ENCODE measurements at places on chromosomes 12 and 14.

DNA sequence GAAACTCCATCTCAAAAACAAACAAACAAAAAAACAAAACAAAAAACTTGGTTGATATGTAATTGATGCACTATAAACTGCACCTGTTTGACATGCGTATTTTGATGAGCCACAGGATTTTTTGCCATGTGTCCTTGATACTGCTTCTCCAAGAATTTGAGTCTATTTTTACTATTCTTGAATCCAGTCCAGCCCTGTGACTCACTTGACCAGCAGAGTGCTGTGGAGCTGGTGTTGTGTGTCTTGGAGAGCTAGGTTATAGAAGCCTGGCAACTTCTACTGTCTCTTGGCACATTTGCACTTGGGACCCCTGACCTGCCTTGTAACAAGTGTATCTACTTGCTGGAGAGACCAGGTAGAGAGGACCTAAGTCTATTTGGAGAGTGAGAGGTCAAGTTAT lies 52.0 kb downstream of the KLRG1 start:
- no peak for DNase-seq

DNA sequence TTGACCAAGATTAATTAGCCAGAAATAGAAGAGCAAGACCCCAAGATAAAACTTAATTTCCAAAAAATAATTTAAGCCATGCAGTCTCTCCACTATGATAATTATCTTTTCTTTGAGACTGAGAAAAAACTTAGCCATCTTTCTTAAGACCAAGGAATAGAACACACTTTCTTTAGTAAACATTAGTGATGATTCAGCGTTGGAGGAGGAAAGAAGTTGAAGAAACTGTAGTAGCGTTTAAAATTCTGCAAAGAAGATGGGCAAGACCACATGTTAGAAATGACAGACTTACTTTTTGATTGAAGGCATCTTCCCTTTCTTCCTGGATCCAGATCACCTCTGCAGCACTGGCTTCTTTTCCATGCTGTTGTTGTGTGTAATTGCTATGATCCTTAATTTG lies 124.8 kb upstream of the RASSF8 start:
- DNase-seq, result no peak

- DNase-seq, result no peak
Measured at GRCh38 chr12:127245437-127245836, 1021.5 kb upstream of the TMEM132C start.

GRCh38 chr14:52333108-52333507 lies 19.0 kb downstream of the PTGER2 start:
- no peak for DNase-seq

- peak; percentile 65 for DNase-seq
Measured at GRCh38 chr14:106318700-106319099, 792.3 kb downstream of the TMEM121 start.

GRCh38 chr14:64845878-64846277 lies 33.8 kb downstream of the SPTB start:
- no peak for DNase-seq

GRCh38 chr14:75432411-75432810 lies 4.6 kb downstream of the JDP2 start:
- no peak for DNase-seq

DNA sequence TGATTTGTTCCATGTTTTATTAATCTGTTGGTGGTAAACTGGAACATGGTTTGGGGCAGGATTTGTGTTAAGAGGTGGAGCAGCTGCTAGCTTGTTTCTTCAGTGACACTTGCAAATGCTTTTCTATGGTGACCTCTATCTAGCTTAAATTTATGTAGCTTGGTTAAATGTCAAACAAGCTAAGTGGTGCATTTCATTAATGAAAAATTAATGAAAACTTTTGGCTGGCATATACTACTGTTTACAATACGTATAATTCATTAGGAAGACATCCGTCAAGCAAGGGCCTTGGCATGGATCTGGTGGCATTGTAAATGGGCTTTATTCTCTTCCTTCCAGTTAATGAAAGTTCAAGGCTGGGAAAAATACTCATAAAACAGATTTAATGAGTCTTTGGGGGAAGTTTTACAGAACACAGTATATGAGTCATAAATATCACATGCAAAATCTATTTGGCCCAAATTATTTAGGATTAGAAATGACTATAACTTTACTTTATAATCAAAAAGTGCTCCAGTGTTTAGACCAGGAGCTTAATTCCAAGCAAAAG lies 807.7 kb upstream of the SEL1L start:
- DNase-seq, result no peak

GRCh38 chr12:39235990-39236767 lies 206.7 kb downstream of the KIF21A start:
- DNase-seq, result no peak

- DNase-seq, result no peak
Measured at GRCh38 chr12:54437243-54437642, 18.2 kb upstream of the ITGA5 start.

- no peak for DNase-seq
Measured at GRCh38 chr14:35296545-35296944, 4.4 kb downstream of the PSMA6 start.

- DNase-seq, result no peak
Measured at GRCh38 chr12:98127336-98127679, 388.1 kb upstream of the TMPO start.

DNA sequence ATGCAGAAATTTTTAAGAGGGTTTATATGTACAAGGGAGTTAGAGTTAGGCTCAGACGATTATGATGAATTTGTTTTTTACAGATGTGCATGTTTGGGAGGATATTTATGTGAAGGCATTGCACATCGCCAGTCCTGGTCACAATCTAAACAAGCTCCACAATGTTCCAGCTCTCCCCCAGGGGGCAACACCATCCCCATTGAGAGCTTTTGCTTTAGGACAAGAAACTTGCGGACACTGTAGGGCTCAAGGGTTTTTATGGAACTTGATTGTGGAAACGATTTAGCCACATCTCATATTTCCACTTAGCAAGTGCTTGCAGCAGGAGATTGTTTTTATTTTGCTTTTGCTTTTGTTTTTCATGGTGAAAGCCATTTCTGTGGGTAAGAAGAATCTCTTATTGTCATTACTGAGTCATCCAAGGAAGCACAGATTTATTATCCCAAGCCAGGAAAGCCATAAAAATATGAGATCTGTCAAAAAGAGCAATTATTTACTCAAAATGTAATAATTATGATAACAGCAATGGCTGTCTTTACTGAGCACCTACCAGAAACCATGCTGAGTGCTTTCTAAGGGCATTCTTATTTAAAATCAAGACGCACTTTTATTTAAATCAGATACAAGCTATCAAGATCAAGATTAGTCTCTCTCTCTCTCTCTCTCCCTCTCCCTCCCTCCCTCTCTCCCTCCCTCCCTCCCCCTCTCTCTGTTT lies 276.7 kb upstream of the SRRM4 start:
- no peak for DNase-seq

DNA sequence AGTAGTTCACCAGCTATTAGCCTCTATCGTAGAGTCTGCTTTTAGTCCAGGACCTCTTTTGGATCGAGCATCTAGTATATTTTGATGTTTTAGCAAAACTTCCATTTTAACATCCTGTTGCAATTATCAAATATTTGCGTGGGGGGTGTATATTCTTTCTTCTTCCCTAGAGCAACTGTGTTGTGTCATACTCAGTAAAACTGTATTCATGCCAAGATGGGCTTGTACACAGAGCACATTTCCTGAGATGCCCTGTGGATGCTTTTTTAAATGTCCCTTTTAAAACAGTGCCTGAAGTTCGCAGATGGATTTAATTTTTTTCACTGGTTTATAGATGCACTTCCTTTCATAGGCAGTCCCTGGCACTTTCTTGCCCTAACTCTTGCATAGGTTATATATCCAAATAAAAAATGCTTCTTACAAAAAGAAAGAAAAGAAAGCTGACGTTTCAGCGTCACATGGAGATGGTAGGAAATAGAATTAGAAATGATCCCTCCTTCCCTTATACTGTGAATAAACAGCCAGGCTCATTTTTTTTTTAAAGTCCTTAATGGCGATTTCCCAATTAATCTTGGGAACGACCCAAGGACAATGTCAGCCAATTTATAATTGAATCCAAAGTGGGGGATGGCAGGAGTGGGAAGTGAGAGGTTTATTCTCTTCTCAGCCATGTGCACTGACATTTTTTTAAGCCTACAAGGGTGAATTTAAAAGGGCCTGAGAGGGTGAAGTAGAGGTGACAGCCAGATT lies 247.0 kb downstream of the SLC41A2 start:
- DNase-seq, result no peak

DNA sequence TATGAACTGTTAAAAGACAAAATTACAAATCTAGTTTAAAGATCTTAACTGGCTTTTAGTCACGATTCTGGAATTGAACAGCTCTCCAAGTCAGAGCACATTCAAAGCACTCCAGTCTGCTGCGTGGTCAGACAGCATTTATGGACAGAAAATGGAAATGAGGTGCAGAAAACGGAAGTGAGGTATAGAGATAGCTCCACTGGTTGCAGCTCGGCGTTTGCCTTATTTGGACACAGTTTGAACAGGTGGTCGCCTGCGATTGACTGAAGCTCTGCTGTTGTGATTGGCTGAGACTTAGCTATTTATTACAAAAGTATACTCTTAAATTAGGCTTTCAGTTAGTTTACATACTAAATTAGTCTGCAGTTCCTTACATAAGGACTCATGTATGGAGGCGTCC lies 28.3 kb downstream of the TRIM9 start:
- DNase-seq, result no peak
